Trophoblast cell (in vitro differentiated cells and primary cell): ENCODE measurements at places on chromosomes 6 and 20.

GRCh38 chr20:8903655-8904605 is 165.0 kb upstream of the PLCB4 start:
- DNase-seq, result no peak

- DNase-seq, result peak; percentile 92
Observed at GRCh38 chr20:25399037-25399430, 8.4 kb upstream of the ABHD12 start.

DNA sequence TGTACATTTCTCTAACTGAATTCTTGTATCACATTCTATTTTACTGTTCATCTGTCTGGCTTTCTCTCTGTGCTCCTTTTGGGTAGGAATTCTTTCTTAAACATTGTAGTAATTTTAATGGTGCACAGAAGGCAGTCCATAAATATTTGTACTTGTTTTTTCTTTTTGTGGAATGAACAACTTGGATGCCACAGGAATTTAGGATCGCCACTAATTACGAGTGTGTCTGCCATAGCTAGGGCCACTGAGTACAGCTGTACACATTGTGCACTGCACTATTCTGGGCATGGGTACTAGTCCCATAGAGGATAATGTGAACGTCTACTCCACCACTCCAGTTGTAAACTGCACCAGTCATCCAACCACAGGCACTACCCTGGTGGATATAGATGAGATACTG is 39.3 kb upstream of the TMEM200A start:
- no peak for DNase-seq

- peak; percentile 68 for DNase-seq
Observed at GRCh38 chr20:36808317-36809257, 35.0 kb upstream of the DSN1 start.

DNA sequence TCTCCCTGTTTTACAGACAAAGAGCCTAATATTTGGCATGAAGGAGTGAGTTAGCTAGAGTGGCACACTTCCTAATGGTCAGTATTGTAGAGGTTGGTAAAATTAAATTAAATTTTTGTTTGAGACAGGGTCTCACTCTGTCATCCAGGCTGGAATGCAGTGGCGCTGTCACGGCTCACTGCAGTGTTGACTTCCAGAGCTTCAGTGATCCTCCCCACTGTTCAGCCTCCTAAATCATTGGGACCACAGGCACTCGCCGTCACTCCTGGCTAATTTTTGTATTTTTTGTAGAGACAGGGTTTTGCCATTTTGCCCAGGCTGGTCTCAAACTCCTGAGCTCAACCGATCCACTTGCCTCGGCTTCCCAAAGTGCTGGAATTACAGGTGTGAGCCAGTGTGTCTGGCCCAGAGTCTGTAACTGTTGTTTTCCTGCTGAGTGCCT is 70.9 kb downstream of the SCAND1 start:
- no peak for DNase-seq

DNA sequence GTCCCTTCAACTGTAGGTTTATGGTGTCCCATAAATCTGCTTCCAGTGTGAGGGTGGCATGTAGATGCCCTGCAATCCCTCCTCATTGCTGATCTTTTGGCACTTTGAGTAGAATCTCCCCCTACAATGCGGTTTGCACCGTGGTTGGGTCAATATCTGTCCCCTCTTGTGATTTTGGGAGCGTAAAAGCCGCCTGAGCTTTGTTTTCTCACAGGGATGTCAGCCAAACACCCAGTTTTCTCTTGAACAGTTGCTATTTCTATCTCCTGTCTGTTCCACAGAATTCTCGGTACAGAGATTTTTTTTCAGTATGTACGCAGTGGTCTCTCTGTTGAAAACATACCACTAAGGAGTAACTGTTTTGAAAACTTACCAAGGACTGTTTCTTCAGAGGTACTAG is 21.8 kb downstream of the CDS2 start:
- DNase-seq, result no peak

DNA sequence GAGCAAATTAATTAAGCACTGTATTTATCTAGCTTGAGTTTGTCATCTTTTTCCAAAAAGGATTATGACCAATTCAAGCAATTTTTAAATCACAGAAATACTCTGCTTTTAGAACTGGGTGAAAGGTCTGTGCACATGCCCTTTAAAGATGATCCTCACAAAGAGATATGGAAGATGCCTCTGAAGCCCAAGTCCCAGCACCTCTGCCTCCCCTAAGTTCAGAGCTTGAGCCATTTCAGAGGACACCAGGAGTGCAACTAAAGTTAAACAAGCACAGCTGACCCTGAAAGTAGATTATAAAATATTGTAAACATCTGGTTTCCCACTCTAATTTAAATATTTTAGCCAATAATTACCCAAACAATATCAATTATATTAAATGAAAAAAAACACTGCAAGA is 139.5 kb upstream of the BEND6 start:
- no peak for DNase-seq
